Activated CD8-positive, alpha-beta memory T cell treated with anti-CD3 and anti-CD28 coated beads for 1 hour (primary cell): ENCODE measurements at places on chromosomes 2 and 18.

- DNase-seq: no peak
Measured at GRCh38 chr18:50397023-50397422, 22.2 kb downstream of the SKA1 start.

GRCh38 chr2:238101891-238102841, 2.0 kb downstream of the ESPNL start:
- DNase-seq: no peak

DNA sequence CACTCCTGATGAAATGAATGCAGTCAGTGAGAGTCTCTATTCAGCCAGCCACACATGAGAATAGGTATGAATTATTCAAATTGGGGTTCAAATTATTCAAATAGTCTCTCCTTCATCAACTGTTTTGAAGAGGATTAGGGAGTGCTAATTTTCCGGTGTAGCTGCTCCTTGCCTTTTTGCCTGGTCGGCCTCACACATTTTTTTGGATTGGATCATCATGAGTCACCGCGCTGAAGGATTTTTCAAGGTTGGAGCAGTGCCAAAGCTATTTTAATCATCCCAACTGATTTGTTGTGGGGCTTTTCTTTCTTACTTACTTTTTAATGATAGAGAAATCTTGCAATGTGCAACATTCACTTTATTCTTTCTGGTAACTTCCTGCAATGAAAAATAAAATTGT, 2.4 kb upstream of the DTNA start:
- DNase-seq: no peak

DNA sequence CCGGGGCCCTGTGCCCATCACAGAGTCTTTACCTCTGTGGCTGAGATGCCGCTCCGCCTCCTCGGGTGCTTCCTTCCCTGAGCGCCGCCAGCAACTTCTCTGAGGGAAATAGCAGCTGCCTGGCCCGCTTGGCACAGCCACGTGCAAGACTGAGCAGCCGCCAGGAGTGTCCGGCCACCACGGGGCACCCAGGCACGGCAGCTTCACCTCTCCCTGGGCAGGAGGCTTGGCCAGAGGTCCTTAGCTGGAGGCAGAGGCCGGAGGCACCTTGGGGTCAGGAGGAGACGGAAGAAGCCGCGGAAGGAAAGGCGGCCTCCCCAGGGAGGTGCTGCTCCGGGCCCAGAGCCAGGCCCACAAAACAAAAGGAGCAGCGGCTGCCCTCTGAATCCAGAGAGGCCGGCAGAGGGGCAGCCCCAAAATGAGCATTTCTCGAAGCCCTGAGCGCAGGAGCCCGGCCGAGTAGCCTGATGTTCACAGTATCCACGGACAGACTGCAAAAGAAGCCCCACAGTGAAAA, 6.0 kb upstream of the LIMS2 start:
- DNase-seq: no peak

- DNase-seq: no peak
Measured at GRCh38 chr2:58667137-58667774, 426.1 kb upstream of the FANCL start.

DNA sequence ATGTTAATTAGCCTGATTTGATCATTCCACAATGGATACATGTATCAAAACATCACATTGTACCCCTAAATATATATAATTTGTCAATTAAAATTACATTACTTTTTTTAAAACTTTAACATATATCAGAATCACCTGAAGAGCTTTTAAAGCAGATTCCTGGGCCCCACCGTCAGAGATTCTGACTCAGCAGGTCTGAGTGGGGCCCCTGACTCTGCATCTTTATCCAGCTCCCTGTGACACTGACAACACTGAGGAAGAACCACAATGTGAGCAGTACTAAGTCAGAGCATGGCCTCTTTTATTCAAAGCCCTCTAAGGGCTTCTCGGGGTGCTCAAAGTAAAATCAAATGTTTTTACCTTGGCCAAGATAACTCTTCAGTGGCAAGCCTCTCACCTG, 9.7 kb downstream of the KIDINS220 start:
- DNase-seq: no peak

- DNase-seq: no peak
Measured at GRCh38 chr2:230714136-230714480, 1.5 kb downstream of the CAB39 start.

GRCh38 chr18:79848579-79849327, 51.0 kb downstream of the KCNG2 start:
- no peak for DNase-seq

- DNase-seq: no peak
Measured at GRCh38 chr2:212953170-212953920, 198.1 kb downstream of the IKZF2 start.

GRCh38 chr2:239778042-239778851, 246.9 kb downstream of the NDUFA10 start:
- no peak for DNase-seq

DNA sequence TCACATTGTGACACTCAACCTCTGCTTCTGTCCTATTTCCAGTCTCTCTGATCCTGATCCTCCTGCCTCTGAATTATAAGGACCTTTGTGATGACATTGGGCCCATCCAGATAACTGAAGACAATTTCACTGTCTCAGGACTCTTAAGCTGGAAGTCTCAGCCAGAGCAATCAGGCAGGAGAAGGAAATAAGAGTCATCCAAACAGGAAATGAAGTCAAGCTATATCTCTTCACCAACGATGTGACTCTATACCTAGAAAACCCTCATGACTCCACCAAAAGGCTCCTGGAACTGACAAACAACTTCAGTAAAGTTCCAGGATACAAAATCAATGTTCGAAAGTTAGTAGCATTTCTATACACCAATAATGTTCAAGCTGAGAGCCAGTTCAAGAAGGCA, 29.3 kb upstream of the TWIST2 start:
- DNase-seq: no peak

GRCh38 chr18:58359218-58359617, 269.7 kb downstream of the ALPK2 start:
- no peak for DNase-seq

DNA sequence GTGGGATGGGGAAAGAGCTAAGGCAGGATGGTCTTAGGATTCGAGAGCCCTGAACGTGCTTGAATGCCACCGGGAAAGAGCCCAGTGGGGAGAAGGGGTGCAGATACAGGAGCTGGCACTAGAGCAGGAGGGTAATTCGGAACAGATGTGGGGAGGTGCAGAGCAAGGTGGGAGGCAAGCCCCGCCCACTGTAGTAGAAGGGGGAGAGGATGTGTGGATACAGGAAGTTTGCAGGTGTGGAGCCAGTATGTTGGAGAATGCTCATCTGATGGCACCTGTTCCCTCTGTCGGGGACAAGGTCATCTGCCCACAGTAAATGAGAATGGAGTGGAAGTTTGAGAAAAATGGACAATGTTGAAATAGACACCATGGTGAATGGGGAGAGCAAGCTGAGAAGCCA, 28.8 kb downstream of the CHST10 start:
- DNase-seq: no peak

GRCh38 chr2:221322741-221323140, 249.4 kb downstream of the EPHA4 start:
- DNase-seq: no peak

GRCh38 chr2:108619925-108620620, 85.8 kb downstream of the LIMS1 start:
- no peak for DNase-seq
